Effector CD4-positive, alpha-beta T cell (primary cell): ENCODE measurements at places on chromosomes 12 and 14.

DNA sequence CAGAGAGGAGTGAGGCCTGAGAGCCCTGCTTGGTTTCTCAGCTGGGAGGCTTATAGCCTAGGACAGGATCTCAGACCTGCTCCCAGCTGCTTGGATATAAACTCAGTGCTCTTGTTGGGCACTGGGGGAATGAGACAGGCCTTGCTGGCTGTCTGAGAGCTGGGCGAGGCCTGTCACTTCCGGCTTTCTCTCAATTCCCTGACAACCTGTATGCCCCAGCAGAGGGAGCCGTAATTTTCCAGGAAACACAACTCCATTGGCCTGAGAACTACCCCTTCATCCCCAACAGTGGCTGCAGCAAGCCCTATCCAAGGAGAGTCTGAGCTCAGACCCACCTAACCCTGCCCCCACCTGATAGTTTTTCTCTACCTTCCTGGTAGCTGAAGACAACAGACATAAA, 258.3 kb upstream of the STXBP6 start:
- no peak for DNase-seq

DNA sequence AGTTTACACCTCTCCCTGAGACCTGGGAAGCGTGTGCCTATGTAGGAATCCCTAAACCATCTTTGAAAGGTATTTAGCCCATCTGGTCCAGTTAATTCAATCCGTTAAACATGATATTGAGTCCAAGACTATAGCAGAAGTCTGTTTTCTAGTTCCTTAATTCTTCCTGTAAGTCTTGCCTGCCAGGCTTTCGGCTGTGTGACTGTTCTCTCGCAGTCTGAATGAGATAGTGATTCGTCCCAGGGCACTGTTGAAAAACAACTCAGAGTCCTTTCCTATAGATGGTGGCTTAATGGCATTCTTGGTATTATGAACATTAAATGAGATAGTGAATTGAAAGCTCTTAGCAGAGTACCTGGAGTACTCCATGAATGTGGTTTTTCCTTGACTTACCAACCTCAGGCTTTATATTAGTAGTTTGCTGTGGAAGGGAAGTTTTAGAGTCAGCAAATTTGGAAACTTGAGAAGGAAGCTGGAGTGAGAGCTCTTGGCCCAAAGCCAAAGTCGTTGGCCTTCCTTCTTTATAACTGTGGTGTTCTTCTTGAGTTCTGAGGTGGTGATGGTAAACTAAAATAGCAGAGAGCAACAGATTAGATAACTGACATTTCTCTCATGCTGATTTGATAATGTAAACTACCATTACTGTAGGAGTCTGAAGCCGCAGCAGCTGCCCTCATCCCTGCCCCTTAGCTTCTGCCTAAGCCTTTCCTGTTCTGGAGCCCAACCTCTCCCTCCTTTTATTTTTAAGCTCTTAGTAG, 76.5 kb downstream of the TGFB3 start:
- no peak for DNase-seq

- no peak for DNase-seq
Measured at GRCh38 chr12:93287149-93287548, 90.6 kb upstream of the NUDT4 start.

GRCh38 chr14:23409475-23409874, 1.4 kb upstream of the MYH6 start:
- DNase-seq: no peak

DNA sequence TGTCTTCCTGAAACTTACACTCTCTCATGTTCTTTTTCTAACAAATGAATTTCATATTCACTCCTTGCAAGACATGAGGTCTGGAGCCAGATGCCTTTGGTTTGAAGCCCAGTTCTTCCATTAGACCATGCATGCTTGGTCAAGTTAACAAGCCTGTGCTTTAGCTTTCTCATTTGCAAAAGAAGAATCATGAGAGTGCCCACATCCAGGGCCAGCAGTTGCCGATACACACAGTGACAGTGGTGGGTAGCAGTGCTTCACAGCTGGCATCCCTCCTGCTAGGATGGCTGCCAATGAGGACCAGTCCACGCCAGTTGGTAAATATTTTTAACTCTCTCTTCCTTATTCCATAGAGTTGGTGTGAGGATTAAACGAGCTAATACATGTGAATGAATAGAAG, 163.1 kb downstream of the PHLDA1 start:
- DNase-seq: no peak

DNA sequence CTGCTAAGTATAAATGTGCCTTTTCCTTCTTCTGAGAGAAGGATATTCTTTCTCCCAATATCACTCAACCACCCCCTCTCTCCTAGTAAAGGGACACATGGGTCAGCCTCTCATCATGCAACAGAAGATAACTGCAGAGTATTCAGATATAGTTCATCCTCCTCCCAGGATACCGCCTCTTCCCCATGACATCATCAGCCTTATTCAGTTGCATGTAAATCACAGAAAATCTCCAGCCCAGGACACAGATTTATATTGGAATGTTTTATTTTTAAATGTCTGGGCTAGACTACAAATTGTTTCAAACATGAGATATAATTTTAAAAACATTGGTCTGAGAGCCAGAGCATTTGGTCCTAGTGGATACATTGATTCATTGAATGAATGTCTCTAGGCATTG, 178.5 kb downstream of the C12orf42 start:
- DNase-seq: no peak

DNA sequence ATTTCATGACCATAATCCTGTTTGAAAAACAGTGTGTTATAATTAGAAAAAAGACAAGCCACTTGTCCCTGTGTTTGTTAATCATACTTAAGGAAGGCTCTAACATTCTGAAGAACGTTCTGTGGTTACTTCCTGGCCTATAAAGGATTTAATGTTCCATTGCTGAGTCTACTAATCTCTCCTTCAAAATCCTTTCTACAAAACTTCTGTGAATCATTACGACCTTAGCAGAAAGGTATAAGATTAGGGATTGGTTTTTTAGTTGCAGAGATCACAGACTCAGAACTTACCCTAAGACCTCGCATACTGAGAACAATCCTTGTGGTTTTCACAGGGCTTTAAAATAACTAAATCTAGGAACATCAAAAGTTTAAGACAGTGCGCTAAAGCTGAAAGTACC, 48.3 kb downstream of the TMCC3 start:
- no peak for DNase-seq

DNA sequence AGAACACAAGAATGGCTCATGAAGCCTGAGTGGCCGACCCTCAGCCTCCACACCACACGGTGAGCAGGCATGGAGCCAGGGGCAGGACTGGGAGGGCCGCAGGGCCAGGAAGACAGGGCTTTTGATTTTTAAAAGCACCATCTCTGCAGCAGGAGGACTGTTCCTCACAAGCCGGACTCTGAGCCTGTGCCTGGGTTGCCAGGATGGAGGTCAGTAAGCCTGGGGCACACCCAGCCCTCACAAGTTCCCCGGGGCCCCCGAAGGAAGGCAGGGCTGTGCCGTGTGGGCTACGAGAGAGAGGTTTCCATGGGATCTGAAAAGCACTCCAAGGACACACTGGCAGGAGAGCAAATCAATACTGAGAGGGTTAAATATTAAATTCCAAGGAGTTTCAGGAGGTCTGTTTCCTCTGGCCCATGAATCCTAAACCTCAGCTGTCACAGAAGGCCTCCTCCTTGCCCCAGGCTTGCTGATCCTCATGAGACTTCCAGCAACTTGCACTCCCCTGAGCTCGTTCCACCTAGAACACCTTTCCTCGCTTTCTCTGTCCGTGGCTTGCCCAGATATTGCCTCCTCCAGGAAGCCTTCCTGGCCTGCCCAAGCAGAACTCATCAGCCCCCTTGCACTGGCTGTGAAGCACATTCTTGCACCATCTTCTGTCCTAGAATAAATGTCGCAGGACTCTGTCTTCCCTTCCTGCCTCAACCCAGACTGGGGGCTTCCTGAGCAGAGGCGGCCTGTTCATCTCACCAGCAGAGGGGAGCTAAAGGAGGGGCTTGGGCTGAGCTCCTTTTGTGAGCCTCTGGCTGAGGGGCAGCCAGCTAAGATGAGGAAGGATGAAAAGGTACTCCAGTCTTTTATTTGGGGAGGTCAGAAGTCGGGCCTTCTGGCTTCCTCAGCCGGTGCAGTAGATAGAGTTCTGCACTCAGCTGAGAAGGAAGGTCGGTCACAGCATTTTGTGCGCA, 64.6 kb downstream of the CCDC88C start:
- DNase-seq: no peak

GRCh38 chr12:76503957-76504356, 55.6 kb downstream of the OSBPL8 start:
- no peak for DNase-seq

- no peak for DNase-seq
Measured at GRCh38 chr12:109642506-109643132, 69.0 kb downstream of the MVK start.

GRCh38 chr12:51216642-51217041, 1.2 kb downstream of the POU6F1 start:
- DNase-seq: no peak

- no peak for DNase-seq
Measured at GRCh38 chr12:109389146-109389545, 41.4 kb downstream of the MYO1H start.

DNA sequence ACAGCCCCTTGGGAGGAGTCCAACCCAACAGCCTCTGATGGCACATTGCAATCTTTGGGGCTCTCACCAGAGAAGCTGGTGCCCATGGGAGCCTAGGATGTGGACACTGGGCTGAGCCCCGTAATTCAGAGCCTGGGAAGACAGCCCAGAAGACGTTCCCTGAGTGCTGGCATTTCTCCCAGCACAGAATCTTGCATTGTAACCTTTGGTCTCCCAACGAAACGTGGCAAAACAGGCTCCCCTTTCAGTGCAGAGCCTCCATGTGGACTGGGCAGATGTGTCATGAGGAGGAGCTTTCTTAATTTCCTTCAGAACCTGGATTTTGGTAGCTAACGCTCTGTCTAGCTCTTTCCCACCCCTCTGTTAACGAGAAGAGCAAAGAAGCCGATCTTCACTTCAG, 26.3 kb downstream of the BATF start:
- DNase-seq: no peak

GRCh38 chr14:80101835-80102234, 109.5 kb downstream of the DIO2 start:
- no peak for DNase-seq

DNA sequence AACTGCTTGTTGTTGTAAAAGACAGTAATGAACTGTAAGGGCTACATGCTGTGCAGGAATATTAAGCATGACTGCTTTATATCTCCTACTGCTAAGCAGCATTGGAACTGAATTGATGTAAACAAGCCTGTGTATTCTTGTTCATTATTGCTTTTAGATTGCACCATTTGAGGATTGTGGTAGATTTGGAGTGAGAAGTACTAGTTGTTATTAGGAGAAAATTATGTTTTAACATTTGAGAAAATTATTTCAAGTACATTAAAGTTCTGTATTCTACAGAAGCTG, 212.7 kb downstream of the ERC1 start:
- DNase-seq: no peak

GRCh38 chr12:26205941-26206340, 10.6 kb downstream of the SSPN start:
- DNase-seq: no peak

- DNase-seq: no peak
Measured at GRCh38 chr14:87940894-87941293, 52.1 kb downstream of the GALC start.

DNA sequence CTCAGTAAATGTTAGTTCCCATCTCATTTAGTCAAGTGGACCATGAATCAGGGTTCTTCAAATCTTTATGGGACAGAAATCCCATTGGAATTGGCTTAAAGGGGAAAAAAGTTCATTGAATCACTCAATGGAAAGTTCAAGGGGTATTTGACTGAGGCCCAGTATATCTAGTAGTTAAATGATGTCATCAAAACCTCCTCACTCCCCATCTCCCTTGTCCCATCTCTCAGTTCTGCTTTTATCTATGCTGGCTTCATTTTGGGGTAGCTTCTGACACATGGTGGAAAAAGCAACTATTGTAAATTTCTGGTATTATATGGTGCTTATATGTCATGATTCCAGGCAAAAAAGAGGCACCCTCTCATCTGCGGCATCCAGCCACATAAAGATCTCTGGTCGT, 51.9 kb downstream of the DAAM1 start:
- no peak for DNase-seq

- no peak for DNase-seq
Measured at GRCh38 chr14:69376439-69376838, 21.7 kb downstream of the ERH start.

DNA sequence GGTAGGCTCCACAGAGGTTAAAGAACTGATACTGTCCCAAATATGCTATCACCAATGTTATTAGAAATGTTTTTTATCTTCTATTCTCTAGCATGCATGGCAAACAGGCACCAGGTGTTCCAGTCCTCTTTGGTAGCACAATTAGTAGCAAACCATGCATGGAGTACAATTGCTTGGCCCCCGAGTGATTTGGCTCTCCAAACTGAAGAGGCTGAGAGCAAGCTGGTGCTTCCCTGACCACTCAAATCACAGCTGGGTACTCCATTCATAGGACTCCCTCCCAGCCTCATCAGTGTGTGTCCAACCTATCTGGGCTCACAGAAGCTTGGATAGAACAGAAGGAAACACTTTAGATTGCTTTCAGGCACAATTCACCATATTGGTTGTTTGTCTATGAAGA, 93.4 kb downstream of the DIO2 start:
- no peak for DNase-seq

DNA sequence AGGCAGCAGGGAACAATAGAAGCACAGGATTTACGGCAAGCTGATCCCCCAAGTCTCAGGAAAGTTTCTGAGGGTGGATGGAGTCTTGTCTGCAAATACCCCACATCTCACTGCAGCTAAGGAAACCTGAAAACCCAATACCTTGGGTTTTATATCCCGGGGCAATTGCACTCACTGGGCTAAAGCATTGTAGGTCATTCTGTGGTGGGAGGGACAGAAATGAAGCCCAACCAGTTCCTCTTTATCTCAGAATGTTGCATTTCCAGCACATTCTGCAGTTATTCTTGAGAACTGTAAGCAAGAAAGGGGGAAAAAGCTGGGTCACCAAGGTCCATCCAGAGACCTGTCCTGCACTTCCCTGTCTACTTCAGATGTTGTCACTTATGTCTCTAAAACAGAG, 39.8 kb downstream of the C12orf42 start:
- DNase-seq: no peak

DNA sequence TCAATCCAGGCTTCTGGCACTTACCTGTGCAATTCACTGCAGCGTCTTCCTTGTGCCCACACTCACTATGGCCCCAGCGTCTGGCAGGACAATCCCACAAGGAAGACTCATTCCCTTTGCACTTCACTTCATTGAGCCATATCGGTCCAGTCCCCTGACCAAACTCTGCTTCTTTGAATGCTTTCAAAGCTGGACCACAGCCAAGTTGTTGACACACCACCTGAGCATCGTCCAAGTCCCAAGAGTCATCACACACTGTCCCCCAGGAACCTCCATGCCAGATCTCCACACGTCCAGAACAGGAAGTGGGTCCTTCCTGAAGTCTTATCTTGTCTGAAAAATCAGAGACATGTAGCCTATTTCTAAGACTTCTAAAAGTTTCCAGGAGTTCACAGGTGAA, 20.2 kb downstream of the CD163 start:
- DNase-seq: no peak

DNA sequence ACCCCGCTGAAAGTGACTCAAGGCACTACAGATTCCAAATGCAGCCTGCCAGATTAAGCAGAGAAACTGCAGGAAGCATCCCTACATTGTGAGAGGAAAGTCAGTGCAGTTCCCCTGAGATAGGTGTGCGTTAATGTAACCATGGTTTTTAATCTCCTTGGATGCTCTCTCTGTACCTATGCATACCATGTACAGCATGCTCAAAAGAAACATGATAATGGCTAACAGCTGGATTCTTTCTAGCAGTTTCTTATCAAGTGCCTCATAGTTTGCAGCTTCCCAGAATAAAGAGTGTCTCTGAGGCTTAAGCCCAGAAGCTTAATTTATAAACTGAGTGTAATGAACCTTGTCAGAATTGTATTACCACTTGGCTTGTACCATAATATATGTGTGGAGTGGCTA, 17.1 kb upstream of the MDM1 start:
- no peak for DNase-seq
